ENCODE measurements at places on chromosomes 3 and 15. TPM values are rescaled to one million over a fixed set of nuclear protein-coding genes. Genes with fewer than 3 reads are reported as not detected.
A peak's percentile ranks its signal among the peaks of the same experiment; 100 is the strongest.

DNA sequence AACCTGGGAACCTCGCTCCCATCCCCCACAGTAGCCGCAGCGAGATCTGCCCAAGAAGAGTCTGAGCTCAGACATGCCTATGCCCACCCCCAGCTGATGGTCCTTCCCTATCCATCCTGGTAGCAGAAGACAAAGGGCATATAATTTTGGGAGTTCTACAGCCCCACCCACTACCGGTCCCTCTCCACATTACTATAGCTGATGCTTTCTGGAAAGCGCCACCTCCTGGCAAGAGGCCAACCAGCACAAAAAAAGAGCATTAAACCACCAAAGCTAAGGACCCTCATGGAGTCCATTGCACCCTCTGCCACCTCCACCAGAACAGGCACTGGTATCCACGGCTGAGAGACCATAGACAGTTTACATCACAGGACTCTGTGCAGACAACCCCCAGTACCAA is 168.4 kb downstream of the MEGF11 start:
- peak; percentile 8 for DNase-seq
- peaks cover 22% of the 10 kb centered on the region for H3K27me3 ChIP-seq
- no peak overlapping the region for H3K27ac ChIP-seq
- H3K4me1 ChIP-seq: no peaks in the 10 kb centered on the region
- H3K4me3 ChIP-seq: no peak overlapping the region

DNA sequence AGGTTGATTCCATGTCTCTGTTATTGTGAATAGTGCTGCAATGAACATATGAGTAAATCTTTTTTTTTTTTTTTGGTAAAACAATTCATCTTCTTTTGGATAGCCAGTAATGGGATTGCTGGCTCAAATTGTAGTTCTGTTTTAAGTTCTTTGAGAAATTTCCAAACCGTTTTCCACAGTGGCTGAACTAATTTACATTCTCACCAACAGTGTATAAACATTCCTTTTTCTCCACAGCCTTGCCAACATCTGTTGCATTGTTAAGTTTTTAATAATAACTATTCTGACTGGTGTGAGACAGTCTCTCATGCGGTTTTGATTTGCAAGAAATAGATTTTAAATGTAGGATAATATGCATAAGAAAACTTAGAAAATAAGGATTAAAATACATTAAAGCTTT is 279.0 kb upstream of the EPHA3 start:
- no peak overlapping the region for H3K4me3 ChIP-seq
- no peaks in the 10 kb centered on the region for H3K27me3 ChIP-seq
- no peak overlapping the region for H3K27ac ChIP-seq
- no peaks in the 10 kb centered on the region for H3K36me3 ChIP-seq
- H3K4me1 ChIP-seq: no peaks in the 10 kb centered on the region

DNA sequence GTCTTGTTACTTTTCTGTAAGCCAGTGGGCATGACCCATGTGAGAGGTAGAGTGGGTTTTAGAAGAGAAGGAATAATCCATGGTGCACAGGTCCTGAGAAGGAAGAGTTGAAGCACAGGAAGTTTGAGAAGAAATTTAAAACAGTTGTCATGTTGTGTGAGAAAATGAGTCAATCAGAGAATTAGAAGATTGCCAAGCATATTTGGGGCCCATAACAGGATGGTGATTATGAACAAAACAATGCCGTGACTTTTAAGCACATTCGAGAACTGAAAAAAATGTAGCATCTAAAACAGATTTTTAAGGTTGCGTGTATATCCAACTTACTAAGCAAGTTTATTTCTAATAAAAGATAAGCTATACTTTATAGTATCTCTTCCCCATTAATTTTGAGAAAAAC is 198.7 kb downstream of the RORA start:
- DNase-seq: no peak
- no peaks in the 10 kb centered on the region for H3K36me3 ChIP-seq
- H3K27me3 ChIP-seq: peaks cover 19% of the 10 kb centered on the region
- no peak overlapping the region for H3K4me3 ChIP-seq

DNA sequence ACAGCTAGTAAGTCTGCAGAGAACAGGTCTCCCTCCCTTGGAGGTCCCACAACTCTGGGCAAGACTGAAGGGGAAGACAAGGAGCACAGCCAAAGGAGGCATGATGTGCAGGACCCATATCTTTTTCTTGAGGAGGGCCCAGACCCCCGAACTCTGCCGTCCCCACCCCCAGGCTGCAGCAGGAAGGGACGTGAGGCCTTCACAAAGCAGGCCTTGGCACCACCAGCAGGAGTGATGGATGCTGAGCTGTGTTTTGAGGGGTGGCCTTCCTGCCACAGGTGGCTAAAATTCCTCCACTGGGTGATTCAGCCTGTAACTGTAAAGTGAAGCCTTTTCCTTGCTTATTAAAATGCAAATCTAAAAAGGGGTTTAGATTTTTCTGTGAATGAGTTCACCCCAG is 8.6 kb downstream of the PLA2G4D start:
- H3K27me3 ChIP-seq: peaks cover 6% of the 10 kb centered on the region
- no peak for DNase-seq
- H3K36me3 ChIP-seq: no peaks in the 10 kb centered on the region
- H3K4me3 ChIP-seq: no peak overlapping the region
- H3K4me1 ChIP-seq: peaks cover 6% of the 10 kb centered on the region

- H3K4me3 ChIP-seq: no peak overlapping the region
- H3K36me3 ChIP-seq: no peaks in the 10 kb centered on the region
- no peak overlapping the region for H3K27ac ChIP-seq
- peaks cover 4% of the 10 kb centered on the region for H3K27me3 ChIP-seq
Measured at GRCh38 chr3:126758026-126758425, 54.0 kb downstream of the CHCHD6 start.

THBS1 gene
- total RNA-seq: 3.2 TPM

- H3K27ac ChIP-seq: peak overlapping the region; percentile 18
- H3K4me3 ChIP-seq: no peak overlapping the region
- H3K4me1 ChIP-seq: peaks cover 15% of the 10 kb centered on the region
- H3K27me3 ChIP-seq: no peaks in the 10 kb centered on the region
Measured at GRCh38 chr15:90063770-90064247, 38.5 kb downstream of the IDH2 start.

DNA sequence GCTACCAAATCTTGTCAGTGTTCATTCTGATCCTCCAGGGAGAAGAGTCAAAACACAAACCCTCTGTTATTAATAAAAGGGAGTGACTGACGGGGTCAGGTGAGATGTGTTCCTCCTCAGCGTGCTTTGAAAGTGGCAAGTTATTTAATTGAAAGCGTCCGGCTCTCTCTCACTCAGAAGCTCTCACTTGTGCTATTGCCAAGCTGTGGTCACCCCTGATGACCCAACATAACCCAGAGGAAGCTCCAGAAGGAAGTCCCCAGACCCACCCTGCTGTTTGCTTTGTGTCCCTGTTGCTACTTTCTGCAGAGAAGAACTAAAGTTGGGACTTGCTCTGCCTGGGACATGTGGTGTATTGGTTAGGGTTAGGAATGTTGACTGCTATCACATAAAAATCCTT is 235.6 kb downstream of the EDEM1 start:
- peaks cover 6% of the 10 kb centered on the region for H3K27me3 ChIP-seq
- no peak overlapping the region for H3K27ac ChIP-seq
- H3K4me1 ChIP-seq: no peaks in the 10 kb centered on the region
- no peak overlapping the region for H3K4me3 ChIP-seq
- H3K36me3 ChIP-seq: no peaks in the 10 kb centered on the region

DNA sequence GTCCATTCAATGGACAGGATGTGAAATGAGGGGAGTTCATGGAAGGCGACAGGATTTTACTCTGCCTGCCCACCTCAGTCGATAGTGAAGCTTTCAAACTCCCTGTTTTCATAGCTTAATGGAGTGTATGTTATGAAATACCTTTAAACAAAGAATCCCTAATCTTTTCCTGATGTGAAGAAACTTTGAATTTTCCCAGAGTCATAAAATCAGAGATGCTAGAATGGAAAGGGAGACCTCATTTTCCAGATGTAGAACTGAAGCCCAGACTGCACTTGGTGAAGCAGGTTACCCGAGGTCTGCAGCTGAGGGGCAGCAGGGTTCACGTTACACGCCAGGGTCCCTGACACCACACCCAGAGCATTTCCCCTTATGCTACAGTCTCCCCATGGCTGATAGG is 34.7 kb upstream of the LACTB start:
- H3K4me3 ChIP-seq: no peak overlapping the region
- H3K4me1 ChIP-seq: no peaks in the 10 kb centered on the region
- no peak overlapping the region for H3K27ac ChIP-seq
- DNase-seq: no peak
- H3K36me3 ChIP-seq: no peaks in the 10 kb centered on the region
- H3K27me3 ChIP-seq: peaks cover 13% of the 10 kb centered on the region

DNA sequence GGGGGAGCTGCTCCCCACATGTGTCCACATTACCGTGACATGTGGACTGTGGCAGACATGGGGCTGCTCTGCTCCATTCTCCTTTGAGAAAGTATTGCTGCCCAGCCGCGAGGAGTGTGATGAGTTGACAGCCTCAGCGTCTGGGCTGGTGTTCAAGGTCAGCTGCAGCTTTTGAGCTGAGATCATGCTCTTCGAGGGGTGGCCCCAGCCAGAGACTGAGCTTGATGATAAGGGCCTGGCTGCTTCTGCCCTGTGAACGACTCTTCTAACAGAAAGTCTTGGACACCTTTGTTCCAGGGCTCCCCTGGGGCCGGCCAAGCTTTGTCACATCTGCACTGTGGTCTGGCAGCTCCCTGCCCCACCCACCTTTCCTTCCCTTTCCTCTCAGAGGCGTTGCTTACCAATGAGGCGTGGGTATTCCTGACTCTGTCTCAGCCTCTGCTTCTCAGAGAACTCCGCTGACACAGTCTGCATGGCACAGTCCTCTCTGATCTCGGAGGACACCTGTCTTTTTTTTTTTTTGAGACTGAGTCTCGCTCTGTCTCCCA is 86.6 kb downstream of the CHRD start:
- H3K4me1 ChIP-seq: peaks cover 4% of the 10 kb centered on the region
- no peak overlapping the region for H3K4me3 ChIP-seq
- H3K27ac ChIP-seq: no peak overlapping the region

GRCh38 chr3:187798531-187799530 is 53.6 kb upstream of the BCL6 start:
- H3K27ac ChIP-seq: peak overlapping the region; percentile 90
- DNase-seq: peak; percentile 56
- H3K4me1 ChIP-seq: peaks cover 72% of the 10 kb centered on the region
- no peaks in the 10 kb centered on the region for H3K27me3 ChIP-seq
- peak overlapping the region; percentile 45 for H3K4me3 ChIP-seq
- H3K36me3 ChIP-seq: peaks cover 25% of the 10 kb centered on the region

DNA sequence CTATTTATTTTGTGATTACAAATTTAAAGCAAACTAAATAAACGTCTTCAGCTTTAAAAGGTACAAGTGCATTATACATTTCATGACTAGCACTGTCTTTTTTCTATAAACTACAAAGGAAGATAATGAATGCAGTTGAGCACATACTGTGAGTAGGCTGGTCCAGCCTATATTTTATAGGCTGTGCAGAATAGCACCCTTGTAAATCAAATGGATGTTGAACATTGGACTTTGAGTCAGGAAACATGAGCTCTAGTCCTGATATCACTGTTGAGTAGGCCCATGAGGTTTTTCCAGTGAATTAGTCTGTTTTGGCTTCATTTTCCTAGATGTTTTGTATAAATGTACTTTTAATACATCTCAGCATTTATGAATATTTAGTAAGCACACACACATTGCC is 447.3 kb upstream of the KCNMB2 start:
- peaks cover 13% of the 10 kb centered on the region for H3K4me1 ChIP-seq
- peaks cover under 1% of the 10 kb centered on the region for H3K27me3 ChIP-seq
- no peaks in the 10 kb centered on the region for H3K36me3 ChIP-seq
- H3K4me3 ChIP-seq: no peak overlapping the region
- DNase-seq: no peak
- H3K27ac ChIP-seq: no peak overlapping the region

GRCh38 chr15:74045184-74045583 is 37.2 kb downstream of the GOLGA6A start:
- H3K4me1 ChIP-seq: peaks cover 10% of the 10 kb centered on the region
- no peak overlapping the region for H3K4me3 ChIP-seq
- DNase-seq: no peak
- H3K27me3 ChIP-seq: no peaks in the 10 kb centered on the region

DNA sequence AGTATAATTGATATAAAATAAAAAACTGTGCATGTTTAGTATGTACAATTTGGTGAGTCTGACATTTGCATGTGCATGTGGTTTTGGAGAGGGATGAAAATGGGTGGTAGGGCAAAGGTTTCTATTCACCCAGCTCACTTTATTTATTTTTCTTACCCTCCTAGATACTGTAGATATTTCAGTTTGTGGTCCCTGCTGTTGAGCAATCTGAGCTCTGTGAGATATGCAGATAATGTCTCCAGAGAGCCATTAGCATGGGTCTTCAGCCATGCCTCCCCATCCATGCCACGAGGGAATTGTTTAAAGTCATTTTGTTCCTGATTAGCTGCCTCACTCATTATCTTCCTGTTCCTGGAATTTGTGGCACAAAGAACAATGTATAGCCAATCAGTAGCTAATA is 44.4 kb upstream of the B3GALNT1 start:
- no peak for DNase-seq
- H3K36me3 ChIP-seq: no peaks in the 10 kb centered on the region
- no peak overlapping the region for H3K4me3 ChIP-seq
- H3K27me3 ChIP-seq: peaks cover 6% of the 10 kb centered on the region

ADGRG7 gene
- total RNA-seq: not detected

MESD gene
- 29.5 TPM for total RNA-seq

CHRNB4 gene
- not detected for total RNA-seq

DNA sequence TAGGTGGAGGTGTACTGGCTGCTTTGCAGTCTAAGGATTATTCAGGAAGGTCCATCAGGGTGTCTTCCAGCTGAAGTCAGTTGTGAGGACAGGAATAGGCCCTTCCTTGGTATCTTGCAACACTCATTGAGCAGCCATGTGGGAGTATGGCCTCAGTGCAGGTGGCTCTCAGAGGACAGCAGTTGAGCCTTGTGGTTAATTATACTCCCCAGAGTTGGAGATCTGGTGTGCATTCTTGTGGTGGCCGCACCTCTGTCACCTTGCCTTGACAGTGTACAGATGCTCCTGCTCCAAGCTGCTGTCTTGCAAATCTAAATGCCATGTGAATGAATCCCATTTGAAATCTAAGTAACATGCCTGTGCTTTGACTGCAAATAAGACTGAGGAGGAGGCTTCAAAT is 339.9 kb upstream of the BCHE start:
- H3K27ac ChIP-seq: no peak overlapping the region
- H3K27me3 ChIP-seq: no peaks in the 10 kb centered on the region
- H3K4me1 ChIP-seq: no peaks in the 10 kb centered on the region
- no peak overlapping the region for H3K4me3 ChIP-seq

DNA sequence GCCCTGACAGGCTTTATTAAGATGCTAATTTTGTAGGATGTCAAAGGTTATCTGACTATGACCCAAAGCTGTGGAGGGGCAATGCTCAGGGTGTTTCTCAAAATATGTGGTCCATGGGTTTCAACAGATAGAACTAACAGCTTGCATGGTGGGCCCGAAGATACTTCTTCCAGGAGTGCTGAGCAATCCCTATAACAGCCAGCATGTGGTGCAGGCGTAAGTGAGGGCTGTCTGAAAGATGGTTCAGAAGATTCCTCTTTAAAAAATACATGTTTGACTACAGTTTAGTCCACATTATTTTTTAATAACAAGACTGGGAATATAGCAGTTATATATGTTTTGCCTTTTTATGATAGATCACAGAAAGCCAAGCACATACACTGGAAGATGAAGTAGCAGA is 7.6 kb downstream of the SCG3 start:
- peaks cover 28% of the 10 kb centered on the region for H3K4me1 ChIP-seq
- H3K27ac ChIP-seq: no peak overlapping the region
- no peak for DNase-seq

GRCh38 chr3:194559530-194559929 is 72.7 kb upstream of the ATP13A3 start:
- no peak for DNase-seq
- peaks cover 16% of the 10 kb centered on the region for H3K4me1 ChIP-seq

- H3K27ac ChIP-seq: no peak overlapping the region
- H3K4me3 ChIP-seq: no peak overlapping the region
- peak; percentile 38 for DNase-seq
- peaks cover 1% of the 10 kb centered on the region for H3K27me3 ChIP-seq
- no peaks in the 10 kb centered on the region for H3K36me3 ChIP-seq
- H3K4me1 ChIP-seq: no peaks in the 10 kb centered on the region
Measured at GRCh38 chr3:112327371-112327951, 5.5 kb upstream of the CD200 start.

Measured in activated T-helper 1 cell treated with anti-CD3 and anti-CD28 coated beads, Interleukin-12 subunit alpha, Interleukin-12 subunit beta, Interleukin-2, Interleukin-4 antibody, amounts not matched to agents 30 ng/mL and 10 ng/mL and 1 ng/mL, durations not matched to agents 14 hours and 24 hours and 36 hours (primary cell).